ENCODE measurements at places on chromosomes 7 and 10.

DNA sequence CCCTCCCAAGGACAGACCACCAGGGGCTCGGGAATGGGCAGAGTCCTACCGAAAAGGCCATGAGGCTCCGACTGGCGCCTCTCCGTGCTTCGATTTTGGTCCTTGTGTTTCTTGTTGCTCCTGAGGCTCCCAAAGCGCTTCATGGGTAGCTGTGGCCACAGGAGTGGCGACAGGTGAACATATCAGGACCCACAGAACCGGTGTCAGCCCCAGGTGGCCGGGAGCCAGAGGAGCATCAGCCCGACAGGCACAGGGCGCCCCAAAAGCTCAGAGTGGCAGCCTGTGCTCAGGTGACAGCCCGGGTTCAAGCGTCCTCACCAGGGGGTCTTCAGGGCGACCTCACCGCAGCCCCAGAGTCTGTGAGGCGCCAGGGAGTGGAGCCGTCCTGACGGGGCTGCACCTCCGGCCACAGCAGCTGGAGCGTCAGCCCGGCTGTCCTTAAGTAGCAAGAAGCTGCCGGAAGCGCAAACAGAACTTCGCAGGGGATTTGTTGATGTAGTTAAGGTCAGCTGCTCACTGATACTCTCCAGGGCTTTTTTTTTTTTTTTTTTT lies 141.0 kb downstream of the PRKAG2 start:
- no peak for DNase-seq

GRCh38 chr7:37089972-37090371 lies 358.7 kb downstream of the ELMO1 start:
- no peak for DNase-seq

DNA sequence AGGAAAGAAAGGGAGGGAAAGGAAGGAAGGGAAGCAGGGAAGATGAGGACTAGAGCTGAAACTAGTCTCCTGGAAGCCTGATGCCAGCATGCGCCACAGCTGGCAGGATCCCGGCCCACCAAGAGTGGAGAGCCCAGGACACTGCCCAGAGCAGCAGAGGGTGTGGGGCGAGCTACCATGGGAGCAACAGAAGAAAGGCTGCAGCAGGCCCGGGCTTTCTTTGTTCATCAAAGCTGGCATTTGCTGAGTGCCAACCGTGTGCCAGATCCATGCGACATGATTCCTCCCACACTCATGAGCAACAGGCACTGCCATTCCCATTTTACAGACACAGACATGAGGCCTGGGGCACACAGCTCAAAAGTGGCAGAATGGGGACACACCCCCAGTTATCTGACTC lies 68.9 kb downstream of the FAM53B start:
- DNase-seq = no peak

GRCh38 chr7:139692723-139693122 lies 85.1 kb downstream of the HIPK2 start:
- DNase-seq = no peak

- DNase-seq = no peak
These were observed 119.4 kb upstream of the MEOX2 start for GRCh38 chr7:15805891-15806290.

DNA sequence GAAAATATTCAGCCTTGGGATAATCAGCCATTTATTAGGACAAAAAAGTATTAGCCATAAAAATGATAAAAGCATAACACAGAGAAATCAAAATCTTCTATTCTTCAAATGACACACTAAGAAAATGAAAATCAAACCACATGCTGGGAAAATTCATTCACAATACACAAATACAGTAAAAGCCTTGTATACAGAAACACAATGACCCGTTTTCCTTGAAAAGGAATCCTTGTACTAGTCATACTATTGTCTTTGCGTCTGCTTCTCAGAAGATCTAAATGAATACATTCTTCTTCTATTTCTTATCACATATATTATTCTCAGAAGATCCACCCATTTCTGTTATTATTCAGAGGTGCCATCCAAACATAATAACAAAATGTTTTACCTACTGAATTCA lies 749.1 kb downstream of the CNTNAP2 start:
- DNase-seq = no peak

GRCh38 chr7:347644-348479 lies 57.9 kb downstream of the FOXL3 start:
- no peak for DNase-seq

- no peak for DNase-seq
These were observed 51.9 kb downstream of the IKZF1 start for GRCh38 chr7:50356212-50356944.
